ENCODE measurements at places on chromosomes 7 and 10.

DNA sequence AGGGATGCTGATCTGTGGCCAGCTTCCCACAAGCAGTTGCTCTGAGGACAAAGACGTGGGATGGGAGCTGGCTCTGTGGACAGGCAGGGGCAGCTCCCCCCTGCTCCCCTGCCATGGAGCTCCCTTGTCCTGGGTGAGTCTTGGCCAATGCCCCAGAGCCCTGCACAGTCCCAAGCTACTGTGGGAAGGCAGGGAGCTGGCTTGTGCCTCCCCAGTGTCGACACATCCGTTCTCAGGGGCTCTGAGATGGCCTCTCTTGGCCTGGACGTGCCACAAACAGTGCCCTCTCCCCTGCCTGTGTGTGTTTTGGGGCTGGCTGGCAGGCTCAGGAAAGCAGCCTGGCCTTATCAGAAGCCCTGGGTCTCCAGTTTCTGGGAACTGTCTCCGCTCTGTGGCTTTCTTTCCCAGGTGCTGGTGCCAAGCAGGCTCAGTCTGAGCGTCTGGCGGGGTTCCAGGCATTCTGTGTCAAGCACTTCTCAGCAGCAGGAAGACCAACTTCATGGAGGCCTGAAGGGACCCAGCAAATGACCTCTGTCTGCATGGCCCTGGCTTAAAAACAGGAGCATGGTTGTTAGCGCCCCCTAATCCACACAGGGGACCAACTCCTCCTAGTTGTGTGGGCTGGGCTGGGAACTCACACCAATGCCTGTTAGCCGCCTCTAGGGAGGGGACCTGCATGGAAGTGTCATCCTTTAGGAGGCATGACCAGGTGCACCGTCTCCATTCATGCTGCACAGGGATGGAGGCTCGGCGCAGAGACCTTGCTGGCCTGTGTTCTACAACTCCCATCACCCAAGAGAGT lies 375.2 kb downstream of the RPS24 start:
- no peak for DNase-seq

DNA sequence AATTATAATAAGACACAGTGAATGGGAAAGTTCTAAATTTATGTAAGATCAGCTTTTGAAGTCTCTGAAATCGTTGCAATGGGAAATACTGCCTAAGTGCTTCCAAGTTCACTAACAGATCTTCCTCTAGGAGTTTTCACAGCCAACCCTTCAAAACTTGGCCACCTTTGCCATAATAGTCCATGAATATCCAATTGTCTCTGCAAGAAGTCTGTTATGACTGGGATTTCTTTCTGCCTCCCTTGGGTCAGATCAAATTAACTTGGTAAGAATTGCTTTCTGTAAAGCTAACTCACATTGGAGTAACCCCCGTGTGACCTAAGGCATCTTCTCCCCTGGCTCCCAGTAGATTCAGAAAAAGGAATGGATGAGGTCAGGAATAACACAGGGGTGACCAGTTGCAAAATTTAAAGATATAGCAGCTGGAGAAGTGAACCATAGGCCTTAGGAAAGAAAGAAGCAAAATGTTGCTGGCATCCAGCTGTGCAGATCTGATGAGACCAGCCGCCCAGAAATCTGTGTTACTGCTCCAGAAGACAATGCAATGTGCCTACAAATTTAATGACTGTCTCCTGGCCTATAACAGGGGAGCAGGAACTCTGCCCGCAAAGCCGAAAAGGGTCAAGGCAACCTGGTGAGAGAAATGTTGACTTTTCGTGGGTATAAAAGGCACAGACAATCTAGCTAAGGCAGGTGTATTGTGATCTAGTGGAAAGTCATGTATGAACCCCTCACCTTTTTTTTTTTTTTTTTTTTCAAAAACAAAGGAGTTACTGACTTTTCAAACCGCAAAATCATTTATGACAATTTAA lies 7.5 kb upstream of the OPTN start:
- DNase-seq = no peak

GRCh38 chr10:59880971-59881510 lies 25.3 kb downstream of the CCDC6 start:
- DNase-seq = peak; percentile 42

GRCh38 chr7:135121868-135122267 lies 26.0 kb upstream of the TMEM140 start:
- no peak for DNase-seq

GRCh38 chr7:42574685-42575084 lies 337.2 kb downstream of the C7orf25 start:
- DNase-seq = no peak

DNA sequence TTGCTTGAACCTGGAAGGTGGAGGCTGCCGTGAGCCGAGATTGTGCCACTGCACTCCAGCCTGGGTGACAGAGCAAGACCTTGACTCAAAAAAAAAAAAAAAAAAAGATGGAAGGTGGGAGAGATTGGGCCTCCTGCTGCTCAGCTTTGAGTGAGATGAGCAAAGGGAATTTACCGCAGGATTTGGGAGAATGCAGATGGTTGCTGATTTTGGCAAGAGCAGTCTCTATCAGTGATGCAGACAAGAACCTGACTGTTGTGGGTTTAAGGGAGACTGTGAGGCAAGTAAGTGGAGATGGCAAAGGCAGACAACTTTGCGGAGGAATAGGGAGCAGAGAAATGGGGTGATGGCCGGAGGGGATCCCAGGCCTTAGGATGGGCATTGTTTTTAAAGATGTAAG lies 1140.8 kb upstream of the AUTS2 start:
- no peak for DNase-seq

GRCh38 chr7:262251-262572 lies 27.8 kb upstream of the FOXL3 start:
- no peak for DNase-seq

- no peak for DNase-seq
Observed at GRCh38 chr10:20593649-20594048, 303.5 kb downstream of the NEBL start.

DNA sequence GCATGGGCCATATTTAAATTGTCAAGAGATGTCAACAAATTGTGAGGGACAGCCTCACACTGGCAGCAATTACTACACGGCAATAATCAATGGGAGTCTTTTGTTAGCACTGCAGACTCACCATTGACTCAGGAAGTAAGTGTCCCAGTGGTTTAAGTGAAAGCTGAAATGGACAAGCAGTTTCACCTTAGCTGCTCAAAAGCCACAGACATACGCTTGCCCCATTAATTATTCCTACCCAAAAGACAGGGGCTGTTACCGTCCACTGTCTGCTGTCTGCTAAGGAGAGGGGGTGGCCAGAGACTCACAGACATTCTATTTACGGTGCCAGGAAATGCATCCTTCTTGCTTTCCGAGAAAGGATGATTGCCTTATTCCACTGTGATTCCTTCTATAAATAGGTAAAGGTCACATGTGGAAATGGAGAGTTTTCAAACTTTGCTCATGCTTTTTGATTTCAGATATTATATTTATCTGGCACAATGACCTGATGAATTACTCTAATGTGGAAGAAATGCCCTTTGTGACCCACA lies 309.7 kb upstream of the NFE2L3 start:
- no peak for DNase-seq

- DNase-seq = no peak
Observed at GRCh38 chr10:97831259-97831658, 18.4 kb upstream of the GOLGA7B start.

GRCh38 chr7:148854983-148855382 lies 29.1 kb downstream of the EZH2 start:
- no peak for DNase-seq

- DNase-seq = no peak
Observed at GRCh38 chr7:37195388-37195787, 253.3 kb downstream of the ELMO1 start.

DNA sequence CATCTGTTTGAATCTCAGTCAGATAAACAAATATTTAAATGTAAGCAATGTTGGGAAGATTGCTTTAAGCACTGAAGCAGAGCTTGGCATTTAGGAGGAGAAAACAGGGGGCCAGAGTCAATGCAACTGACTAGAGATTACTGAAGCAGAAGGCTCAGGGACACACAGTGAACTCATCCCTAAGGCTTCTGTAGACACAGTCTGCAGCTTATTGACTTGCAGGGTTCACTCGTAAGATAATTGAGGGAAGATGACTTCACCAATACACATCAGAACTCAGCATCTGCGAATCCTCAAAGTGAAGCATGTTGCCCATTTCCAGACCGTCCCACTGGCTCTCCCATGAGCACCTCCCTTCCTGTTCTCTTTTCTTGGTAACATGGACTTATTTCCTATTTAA lies 363.4 kb upstream of the PFKP start:
- no peak for DNase-seq

Measured in stimulated activated CD4-positive, alpha-beta T cell treated with anti-CD3 and anti-CD28 coated beads, Interleukin-15, amount 100 ng/mL, for 1 hour (primary cell).